Renal cortex interstitium (tissue), 15 donors: ENCODE measurements at places on chromosomes 3 and 15.

- no peak for DNase-seq
These were observed 140.8 kb downstream of the SMAD6 start for GRCh38 chr15:66842710-66843441.

DNA sequence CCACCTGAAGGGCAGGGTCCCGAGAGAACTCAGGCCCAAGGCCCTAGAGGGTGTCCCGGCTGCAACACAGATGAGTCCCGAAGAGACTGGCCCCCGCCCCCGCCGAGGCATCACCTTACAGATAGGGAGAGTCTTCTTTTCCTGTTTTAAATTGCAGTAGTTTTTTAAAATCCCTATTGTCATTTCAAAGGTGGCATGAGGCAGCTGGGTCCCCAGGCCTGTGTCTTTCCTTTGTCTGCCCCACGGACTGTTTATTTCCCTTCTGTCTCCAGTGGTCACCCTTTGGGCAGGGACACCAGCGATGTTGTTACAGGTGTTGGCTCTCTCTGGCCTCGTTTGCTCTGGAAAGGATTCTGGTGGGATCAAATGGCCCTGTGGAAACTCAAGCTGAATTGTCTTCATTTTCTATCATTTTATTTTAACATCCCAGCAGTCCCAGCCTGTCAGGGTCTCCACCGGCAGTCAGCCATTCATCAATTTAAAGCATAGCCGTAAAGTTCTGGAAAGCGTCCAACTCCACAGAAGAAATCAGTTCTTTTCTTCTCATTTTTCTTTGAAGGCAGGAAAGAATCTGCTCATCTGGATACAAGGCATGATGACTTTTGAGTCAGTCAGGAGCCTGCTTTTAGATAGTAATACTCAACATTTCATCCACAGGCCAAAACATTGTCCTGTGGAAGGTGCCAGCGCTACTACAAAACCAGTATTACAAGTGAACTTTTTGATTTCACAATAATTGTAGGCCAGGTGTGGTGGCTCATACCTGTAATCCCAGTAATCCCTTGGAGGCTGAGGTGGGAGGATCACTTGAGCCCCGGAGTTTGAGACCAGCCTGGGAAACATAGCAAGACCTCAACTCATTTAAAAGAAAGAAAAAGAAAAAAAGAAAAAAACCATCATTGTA is 96.2 kb downstream of the HES1 start:
- no peak for DNase-seq

GRCh38 chr15:47786371-47786770 is 69.1 kb downstream of the SEMA6D start:
- DNase-seq: no peak

DNA sequence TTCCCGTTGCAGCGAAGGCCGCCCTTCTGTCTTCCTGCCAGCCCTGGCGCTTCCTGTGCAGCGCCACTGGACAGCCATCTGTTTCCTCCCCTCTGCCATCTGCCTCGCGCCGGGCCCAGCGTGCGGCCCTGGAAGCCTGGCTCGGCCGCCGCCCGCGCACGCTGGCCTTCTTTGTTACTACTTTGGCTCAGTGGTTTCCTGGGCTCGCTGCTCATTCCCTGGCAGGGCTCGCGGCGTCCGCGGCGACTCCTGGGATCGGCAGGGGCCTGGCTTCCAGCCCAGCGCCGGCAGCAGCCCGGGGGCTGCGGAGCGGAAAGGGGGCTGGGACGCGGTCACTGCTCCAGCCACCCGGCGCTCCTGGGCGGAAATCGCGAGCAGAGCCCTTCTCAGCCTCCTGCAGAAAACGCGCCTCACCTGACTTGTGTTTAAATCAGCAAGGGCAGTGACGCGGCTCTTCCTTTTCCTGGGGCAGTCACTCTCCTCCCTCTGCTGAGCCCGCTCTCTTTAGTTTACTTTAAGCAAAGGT is 10.0 kb downstream of the CMTM7 start:
- peak; percentile 73 for DNase-seq

GRCh38 chr3:108669208-108669607 is 79.7 kb downstream of the DZIP3 start:
- no peak for DNase-seq
